ENCODE measurements at places on chromosomes 4 and X. TPM values are rescaled to one million over a fixed set of nuclear protein-coding genes. Genes with fewer than 3 reads are reported as not detected.
A peak's percentile ranks its signal among the peaks of the same experiment; 100 is the strongest.

GRCh38 chr4:85697854-85698253 lies 222.9 kb downstream of the ARHGAP24 start:
- DNase-seq: no peak

- DNase-seq: no peak
These were observed 7.2 kb downstream of the SCARB2 start for GRCh38 chr4:76206222-76206942.

GRCh38 chr4:47486231-47486673 lies 1.2 kb downstream of the ATP10D start:
- no peak for DNase-seq

GRCh38 chrX:12411831-12412230 lies 273.6 kb downstream of the FRMPD4 start:
- DNase-seq: no peak

- no peak for DNase-seq
These were observed 148.7 kb upstream of the NAP1L5 start for GRCh38 chr4:88846206-88846790.

DNA sequence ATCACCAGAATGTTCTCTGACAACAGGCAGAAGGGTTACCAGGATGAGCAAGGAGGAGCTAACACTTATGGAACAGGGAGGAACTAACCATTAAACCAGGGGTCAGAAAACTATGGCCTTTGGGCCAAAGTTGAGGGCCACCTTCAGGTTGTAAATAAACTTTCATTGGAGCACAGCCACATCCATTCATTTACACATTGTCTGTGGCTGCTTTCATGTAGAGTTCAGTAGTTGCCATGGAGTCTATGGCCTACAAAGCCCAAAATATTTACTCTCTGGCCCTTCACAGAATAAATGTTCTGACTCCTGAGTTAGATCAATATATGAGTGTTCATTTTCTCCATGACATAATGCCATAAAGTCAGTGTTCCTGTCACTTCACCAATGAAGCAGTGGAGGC lies 13.2 kb upstream of the HCCS start:
- DNase-seq: no peak

DNA sequence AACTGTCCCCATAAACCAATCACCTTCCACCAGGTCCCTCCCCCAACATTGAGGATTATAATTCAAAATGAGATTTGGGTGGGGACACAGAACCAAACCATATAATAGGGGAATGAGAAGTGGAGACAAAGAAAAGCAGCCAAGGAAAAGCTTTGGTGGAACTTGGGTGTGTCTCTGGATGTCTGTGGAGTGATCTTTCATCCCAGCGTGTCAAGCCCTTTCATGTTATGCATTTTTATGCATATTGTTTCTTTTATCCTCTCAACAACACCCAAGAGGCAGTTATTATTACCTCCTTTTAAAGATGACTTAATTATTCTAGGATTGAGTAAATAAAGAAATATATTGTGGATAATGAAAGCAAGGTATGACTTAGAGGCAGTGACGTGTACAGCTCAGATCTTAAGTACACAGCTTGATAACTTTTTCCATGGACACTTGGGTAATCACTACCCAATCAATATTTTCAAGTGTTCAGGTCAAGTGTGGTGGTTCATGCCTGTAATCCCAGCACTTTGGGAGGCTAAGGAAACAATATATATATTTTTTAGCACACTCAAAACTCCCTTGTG lies 42.6 kb upstream of the HOPX start:
- no peak for DNase-seq

DNA sequence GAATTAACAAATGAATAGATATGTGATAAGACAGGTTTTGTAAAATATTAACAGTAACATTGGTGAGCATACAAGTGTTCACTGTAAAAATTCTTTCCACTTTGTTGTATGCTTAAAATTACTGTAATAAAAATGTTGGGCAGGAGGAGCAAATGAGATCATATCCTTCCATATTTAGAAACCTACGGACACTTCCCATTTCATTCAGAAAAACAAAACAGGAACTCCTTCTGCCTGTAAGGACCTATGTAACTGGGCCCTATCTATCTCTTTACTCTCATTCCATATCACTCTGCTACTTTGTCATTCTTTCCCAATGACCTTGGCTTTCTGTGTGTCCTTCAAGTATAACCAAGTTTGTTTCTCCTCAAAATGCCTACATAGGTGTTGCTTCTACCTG lies 53.7 kb upstream of the SLC39A8 start:
- no peak for DNase-seq

DNA sequence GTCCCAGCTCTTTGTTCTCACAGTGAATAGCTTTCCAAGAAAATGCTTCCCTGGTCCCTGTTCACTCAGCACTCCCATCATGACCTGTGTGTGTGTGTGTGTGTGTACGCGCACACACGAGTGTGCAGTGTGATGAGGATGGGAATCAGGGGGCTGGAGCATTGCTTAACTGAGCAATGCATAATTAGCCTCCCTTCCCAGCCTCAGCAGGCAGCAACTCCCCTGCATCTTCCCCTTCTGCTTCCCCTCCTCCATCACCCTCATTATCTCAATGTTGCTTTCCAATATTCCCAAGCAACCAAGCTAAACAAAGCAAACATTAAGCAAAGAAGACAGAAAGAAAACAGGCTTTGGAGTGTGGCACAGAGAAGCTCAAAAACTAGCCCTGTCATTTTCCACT lies 137.0 kb downstream of the RBM47 start:
- no peak for DNase-seq

- DNase-seq: no peak
These were observed 125.8 kb upstream of the RXFP1 start for GRCh38 chr4:158395889-158396288.

DNA sequence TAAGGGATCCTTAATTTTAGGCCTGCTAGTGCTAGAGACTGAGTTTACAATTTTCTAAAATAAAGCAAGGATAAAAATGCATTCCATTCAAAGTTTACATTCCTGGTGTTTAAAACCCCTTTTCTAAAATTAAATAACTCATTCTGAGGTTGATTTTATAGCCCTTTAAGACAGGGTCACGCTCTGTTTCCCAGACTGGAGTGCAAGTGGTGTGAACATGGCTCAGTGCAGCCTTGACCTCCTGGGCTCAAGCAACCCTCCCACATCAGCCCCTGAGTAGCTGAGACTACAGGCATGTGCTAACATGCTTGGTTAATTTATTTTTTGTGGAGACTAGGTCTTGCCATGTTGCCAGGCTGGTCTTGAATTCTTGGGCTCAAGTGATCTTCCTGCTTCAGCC lies 6.8 kb upstream of the CDKL2 start:
- DNase-seq: no peak

- no peak for DNase-seq
These were observed 114.7 kb downstream of the PRKX start for GRCh38 chrX:3598709-3599108.

- DNase-seq: no peak
These were observed 40.2 kb upstream of the HS3ST1 start for GRCh38 chr4:11468901-11469300.

- no peak for DNase-seq
These were observed 339.8 kb upstream of the GATB start for GRCh38 chr4:152100379-152101201.

- no peak for DNase-seq
These were observed 47.8 kb upstream of the CRMP1 start for GRCh38 chr4:5940470-5941203.

GRCh38 chr4:148311526-148311925 lies 130.7 kb downstream of the NR3C2 start:
- no peak for DNase-seq

- DNase-seq: peak; percentile 25
These were observed 93.9 kb downstream of the NSUN7 start for GRCh38 chr4:40843696-40844095.

GRCh38 chr4:105709081-105709450 lies 482 bp downstream of the GSTCD start:
- DNase-seq: no peak

- DNase-seq: no peak
These were observed 34.5 kb downstream of the WDFY3 start for GRCh38 chr4:84931961-84932360.

DNA sequence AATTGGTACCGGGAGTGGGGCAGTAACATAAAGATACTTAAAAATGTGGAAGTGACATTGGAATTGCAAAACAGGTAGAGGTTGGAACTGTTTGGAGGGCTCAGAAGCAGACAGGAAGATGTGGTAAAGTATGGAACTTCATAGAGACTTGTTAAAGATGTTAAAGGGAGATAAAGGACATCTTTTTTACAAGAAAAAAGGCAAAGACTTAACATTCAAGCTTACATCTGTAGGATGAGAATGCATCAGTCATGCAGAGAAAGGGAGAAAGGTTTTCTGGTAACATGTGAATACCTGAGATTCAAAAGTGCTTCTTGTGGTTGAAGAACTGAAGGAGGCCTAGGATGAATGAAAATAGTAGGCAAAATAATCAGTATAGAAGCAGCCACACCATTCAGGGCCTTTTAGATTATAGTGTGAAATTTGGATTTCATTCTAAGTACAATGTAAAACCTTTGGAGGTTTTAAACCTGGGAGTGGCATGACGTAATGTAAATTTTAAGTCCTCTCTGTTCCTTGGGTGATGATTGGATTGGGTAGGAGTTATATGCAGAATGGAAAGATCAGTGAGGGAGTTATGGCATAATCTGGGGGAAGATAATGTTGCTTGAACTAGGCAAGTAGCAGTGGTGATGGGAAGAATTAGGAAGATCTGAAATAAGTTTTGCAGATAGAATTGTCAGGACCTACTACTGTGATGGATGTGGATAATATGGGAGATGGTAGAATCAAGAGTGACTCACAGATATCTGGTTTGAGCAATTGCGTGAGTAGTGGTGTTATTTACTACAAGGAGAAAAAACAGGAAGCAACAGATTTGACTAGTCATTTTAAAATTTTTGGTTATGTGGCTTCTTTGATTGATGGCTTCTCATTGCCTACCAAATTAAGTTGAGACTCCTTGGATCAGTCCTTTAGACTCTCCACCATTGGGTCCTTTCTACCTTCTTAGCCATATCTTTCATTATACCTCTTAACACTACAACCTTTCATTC lies 138.7 kb downstream of the VSIG4 start:
- DNase-seq: no peak

DNA sequence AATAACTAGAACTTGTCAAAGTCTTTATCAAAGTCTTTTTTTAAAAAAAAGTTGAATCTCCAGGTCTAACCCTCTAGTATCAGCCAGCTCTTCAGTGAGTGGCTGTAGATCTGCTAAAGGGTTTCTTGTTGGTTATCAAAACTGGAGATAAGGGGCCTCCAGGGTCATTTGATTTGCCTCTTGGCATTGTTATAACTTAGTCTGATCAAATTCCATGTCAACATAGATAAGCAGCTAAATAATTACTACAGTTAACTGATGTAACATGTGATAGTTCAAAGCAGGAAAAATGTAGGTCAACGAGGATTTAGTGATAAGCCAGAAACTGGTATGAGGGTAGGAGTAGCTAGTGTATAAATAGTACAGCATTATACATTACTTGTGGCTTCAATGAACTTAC lies 465.1 kb downstream of the PDHA2 start:
- DNase-seq: no peak

DNA sequence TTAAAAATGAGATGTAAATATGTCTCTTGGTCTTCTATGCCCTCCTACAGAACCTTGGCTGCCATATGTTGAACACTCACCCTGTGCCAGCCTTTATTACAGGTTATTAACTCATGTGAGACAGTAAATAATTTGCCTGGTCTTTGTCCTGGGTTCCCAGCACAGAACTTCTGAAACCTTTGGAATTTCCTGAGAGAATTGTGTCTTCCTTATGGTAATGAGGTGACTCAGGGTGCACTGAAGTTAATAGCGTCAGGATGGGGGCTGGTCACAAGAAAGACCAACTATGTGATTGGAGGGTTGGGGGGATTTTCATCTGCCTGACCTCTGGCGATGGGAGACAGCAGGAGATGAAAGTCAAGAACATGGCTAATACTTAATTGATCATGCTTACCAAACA lies 289.8 kb upstream of the STS start:
- no peak for DNase-seq

GRCh38 chrX:12210971-12211370 lies 72.7 kb downstream of the FRMPD4 start:
- no peak for DNase-seq

DNA sequence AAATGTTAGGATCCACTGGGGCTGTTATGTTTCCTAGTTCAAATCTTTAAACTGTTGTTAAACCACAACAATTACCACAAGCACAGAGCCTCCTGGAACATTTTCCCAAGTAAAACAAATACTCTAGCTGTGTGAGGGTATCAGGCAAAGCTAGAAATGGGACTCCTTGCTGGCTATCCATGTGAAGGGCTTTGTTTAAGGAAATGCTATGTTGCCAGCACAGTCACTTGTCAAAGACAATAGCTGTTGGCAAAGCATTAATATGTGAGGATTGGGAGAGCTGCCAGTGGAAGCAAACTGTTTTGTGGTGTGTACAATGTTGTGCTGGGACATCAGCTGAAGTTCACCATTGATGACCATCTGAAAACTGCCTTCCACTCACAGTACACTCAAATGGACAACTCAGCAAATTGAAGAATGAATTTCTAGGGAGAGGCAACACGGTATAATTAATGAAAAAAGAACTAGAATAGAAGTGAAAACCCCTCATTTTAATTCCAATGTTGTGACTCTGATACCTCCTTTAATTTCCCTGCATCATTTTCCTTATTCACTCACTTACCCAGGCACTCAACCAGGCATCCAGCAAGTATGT lies 100.8 kb downstream of the ANXA3 start:
- DNase-seq: no peak

DNA sequence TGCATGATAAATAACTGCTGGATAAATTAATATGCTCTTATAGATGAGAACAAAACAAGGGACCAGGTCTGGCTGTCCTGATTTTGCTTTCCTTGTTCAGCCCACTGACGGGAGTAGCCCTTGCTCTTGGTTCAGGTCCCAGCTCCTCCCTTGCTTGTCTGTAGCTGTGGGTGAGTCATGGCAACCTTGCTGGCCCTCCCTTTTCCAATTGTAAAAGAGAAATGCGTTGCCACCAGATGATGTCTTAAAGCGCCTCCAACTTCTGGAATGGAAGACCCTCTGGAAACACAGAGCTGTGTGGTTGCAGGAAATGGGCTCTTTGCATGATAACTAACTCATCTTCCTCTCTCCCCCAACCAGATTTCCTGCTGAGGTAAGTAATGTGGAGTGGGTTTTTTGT lies 171.4 kb downstream of the AASDH start:
- DNase-seq: no peak

Gene AR
- total RNA-seq: 8.5 TPM

Gene EGFL6
- 0.96 TPM for total RNA-seq

Gene CBLL2
- not detected for total RNA-seq

Gene LRAT
- total RNA-seq: 37.7 TPM

Gene VSIG4
- total RNA-seq: 0.25 TPM

Gene UGT2A1
- total RNA-seq: 0.34 TPM

Gene WAS
- 0.79 TPM for total RNA-seq

Gene JAKMIP1
- total RNA-seq: 5.4 TPM

Gene UGT8
- total RNA-seq: 30.7 TPM

Gene MEPE
- total RNA-seq: not detected

Gene CXXC4
- total RNA-seq: 2.4 TPM

Gene SMIM43
- total RNA-seq: 0.33 TPM

Gene RAB9B
- total RNA-seq: 0.25 TPM

Gene CSAG1
- total RNA-seq: 1.5 TPM

Gene SPP1
- total RNA-seq: 56.6 TPM

Gene LUZP4
- total RNA-seq: not detected

Gene IL13RA1
- total RNA-seq: 11.1 TPM

Gene CTAG1B
- not detected for total RNA-seq

Gene PRRG1
- 6.7 TPM for total RNA-seq

Measured in WTC11 (cell line).